ENCODE measurements at places on chromosomes 5 and 9.

DNA sequence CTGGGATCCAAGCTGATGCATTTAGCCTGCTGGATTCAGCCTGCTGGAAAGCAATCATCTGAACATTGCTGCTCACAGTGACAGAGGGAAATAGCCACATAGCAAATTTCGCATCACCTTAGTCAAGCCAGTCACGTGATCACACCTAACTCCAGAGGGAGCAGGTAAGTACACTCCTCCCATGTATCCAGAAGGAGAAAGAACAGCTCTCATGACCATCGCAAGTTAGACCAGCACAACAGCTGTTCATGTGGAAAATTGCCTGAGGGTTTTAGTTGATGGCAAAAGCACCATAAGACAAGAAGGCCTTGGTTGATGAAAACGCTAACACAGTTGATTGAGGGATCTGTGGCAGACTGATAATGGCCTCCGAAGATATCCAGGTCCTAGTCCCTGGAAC, 34.2 kb upstream of the MYO10 start:
- DNase-seq, result no peak

DNA sequence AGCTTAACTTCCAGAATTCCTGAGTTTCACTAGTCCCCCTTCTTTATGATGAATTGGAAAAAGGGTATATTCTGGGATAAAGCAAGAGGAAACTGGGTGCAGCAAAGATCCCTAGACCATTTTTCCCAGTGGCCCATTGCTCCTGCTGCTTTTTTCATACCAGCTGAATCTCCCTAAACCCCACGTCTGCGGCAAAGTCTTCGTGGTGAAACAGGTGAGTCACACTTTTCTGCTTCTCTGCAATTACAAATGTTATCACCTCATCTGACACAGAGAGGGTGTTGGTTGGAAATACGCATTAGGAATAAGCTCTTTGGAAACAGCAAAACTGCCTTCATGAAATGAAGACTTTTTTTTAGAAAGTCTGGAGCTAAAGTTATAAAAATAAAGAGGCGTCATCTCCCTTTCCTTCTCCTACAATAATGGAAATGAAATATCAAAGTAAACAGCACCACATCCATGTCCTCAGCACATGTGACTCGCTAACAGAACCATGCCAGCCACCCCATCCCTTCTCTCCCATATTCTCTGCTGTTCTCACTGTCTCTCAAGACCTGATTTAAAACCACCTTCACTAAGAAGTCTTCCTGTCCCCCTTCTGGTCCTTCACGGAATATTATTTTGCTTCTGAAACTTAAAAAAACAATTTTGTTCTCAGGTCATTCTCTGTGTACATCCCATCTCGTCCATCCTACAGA, 39.5 kb upstream of the GLRX start:
- no peak for DNase-seq

DNA sequence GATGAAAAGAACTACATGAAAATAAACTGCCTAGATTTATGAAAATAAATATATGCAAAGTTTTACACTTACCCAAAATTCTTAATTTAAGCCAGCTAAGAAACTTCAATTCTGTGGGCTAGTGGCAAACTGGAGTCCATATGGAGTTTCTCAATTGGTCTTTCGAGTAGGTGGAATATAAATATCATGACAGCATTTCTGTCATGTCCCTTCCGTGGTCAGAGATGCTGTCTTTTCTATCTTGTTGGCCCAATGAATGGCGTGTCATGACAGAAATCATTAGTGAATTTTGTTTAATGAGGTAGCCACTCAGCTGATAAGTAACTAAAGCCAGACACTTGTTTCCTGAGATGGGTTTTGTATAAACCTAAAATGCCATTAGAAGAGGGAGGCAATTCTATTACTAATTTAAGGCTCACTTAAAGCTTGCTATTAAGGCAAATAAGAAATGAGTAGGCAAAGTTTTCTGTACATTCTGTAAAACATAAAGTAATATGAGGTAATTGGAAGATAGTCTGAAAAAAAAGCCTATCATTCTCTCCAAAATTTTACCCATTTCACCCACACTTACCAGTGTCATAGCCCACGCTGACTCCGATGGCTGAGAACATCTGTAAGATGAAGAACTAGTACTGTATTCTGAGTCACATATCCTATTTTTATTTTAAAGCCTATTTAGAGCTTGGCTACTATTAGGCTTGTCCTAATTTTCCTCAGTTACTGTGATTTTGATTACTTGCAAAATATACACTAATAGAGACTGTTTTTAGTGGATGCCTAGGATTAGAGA, 419.3 kb upstream of the MEF2C start:
- no peak for DNase-seq

GRCh38 chr5:89948977-89949376, 460.6 kb downstream of the CETN3 start:
- no peak for DNase-seq

DNA sequence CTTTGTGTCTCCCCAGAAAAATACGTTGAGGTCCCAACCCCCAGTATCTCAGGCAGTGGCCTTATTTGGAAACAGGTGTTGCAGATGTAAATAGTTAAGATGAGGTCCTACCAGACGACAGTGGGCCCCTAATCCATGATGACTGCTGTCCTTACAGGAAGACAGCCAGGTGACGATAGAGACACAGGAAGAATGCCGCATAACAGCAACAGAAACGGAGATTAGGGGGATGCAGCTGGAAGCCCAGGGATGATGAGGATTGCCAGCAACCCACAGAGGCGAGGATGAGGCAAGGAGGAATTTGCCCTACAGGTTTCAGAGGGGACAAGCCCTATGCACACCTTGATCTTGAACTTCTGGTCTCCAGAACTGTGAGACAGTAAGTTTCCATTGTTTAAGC, 46.5 kb downstream of the ROPN1L start:
- DNase-seq, result no peak

DNA sequence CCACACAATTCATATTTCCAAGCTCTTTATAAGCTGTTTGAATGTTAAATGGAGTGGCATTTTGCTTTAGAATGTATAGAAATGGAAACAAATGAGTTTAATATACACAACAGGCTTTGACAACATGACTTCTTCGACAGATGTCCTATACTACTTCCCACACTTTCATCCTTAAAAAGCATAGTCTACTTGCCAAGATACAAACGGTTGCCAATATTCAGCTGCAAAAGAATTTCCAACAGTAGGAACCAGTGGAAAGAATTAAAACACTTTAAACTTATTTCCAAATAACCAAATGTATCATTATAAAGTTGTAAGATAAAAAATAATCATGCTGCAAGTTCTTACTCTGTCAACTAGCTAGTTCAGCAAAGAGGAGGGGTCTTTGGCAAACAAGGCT, 456.4 kb downstream of the PDE4D start:
- DNase-seq, result no peak

Measured in stimulated activated CD8-positive, alpha-beta memory T cell treated with anti-CD3 and anti-CD28 coated beads, Interleukin-15, amount 100 ng/mL, for 4 hours (primary cell).